Activated CD8-positive, alpha-beta T cell treated with anti-CD3 and anti-CD28 coated beads for 36 hours (primary cell): ENCODE measurements at places on chromosomes 2 and 18. TPM values are rescaled to one million over a fixed set of nuclear protein-coding genes. Genes with fewer than 3 reads are reported as not detected.

DNA sequence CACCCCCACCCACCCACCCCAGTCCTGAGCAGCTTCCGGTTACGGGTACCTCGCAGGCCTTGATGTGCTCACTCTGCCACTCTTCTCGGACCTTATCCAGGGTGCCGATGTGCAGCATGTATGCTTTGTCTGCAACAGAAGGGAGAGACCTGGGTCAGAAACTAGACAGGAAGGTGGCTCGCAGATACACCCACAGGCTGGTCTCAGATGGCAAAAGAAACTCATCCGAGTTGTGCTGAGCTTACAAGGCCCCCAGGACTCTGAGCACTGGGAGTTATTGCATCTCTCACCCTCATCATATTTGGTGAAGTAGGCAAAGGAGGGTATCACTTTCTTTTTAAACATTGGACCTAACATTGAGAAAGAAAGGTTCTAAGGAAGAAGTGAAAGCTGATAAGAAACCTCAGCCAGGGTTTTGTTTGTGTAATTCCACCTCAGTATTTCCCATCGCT lies 30.6 kb upstream of the EPG5 start:
- H3K4me3 ChIP-seq = peak overlapping the region; percentile 68
- H3K36me3 ChIP-seq = peaks cover 36% of the 10 kb centered on the region
- H3K27ac ChIP-seq = peak overlapping the region; percentile 91
- peak; percentile 55 for DNase-seq

GRCh38 chr2:215828528-215829184 lies 184.7 kb downstream of the MREG start:
- H3K4me1 ChIP-seq = no peaks in the 10 kb centered on the region
- peak; percentile 57 for DNase-seq
- H3K36me3 ChIP-seq = no peaks in the 10 kb centered on the region
- no peak overlapping the region for H3K4me3 ChIP-seq

The TMEM17 gene
- total RNA-seq = 0.14 TPM

DNA sequence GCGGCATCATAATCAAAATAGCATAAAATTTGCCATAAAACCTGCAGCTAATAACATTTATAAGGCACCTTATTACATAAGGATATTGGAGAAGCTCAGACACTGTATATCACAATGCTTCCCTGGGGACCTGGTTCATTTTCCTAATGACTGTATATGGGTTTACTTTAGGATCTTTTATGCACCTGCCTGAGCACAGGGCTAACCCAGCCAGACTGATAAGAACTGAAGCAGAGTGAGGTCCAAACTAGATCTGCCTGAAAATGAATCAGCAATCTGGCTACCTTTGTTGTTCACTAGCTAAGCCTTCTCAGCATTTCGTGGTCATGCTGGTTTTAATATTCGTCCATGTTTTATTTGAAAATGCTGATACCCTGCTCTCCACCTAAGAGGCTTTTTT lies 1922.3 kb upstream of the CELF4 start:
- no peaks in the 10 kb centered on the region for H3K27me3 ChIP-seq
- H3K4me3 ChIP-seq = no peak overlapping the region
- no peak for DNase-seq
- no peaks in the 10 kb centered on the region for H3K4me1 ChIP-seq
- no peaks in the 10 kb centered on the region for H3K36me3 ChIP-seq

GRCh38 chr18:6537475-6537874 lies 122.8 kb upstream of the L3MBTL4 start:
- H3K4me1 ChIP-seq = no peaks in the 10 kb centered on the region
- H3K27ac ChIP-seq = no peak overlapping the region
- H3K27me3 ChIP-seq = peaks cover 1% of the 10 kb centered on the region
- no peak for DNase-seq
- no peaks in the 10 kb centered on the region for H3K36me3 ChIP-seq
